ENCODE measurements at places on chromosomes 4 and X.

DNA sequence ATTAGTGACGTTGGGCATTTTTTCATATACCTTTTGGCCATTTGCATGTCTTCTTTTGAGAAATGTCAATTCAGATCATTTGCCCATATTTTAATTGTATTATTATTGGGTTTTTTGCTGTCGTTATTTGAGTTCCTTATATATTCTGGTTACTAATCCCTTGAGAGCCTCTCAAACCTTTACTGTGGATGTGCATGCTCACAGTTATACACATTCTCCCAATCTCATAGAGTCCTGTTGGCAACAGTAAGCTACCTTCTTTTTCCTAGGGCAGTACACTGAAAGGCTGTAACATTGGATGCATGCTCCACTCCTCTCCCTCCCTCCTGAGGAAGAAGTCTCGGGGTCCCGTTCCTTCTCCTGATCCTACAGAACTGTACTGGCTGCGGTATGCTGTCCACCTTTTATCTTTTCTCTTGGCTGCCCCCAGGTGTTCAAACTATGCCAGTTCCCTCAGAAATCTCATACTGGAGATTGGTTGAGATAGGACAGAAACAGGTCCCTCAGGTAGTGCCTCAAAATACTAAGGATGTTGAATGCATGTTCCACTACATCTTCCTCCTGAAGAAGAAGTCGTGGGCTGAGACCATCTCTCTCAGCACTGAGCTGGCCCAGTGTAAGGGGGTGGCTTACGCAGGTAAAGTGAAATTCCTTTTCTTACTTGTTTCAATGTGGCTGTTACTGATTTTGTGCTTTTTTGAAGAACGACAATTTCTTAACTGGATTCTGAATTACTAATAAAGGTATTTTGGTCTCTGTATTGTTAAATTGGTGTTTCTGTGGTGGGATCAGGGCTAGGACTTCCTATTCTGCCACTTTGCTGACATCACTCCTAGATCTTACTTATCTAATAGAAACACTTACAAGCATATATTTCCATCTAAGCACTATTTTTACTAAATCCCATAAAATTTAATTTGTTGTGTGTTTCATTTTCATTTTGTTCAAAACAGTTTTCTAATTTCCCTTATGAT is 145.4 kb upstream of the HUWE1 start:
- DNase-seq = peak; percentile 56

- DNase-seq = no peak
Observed at GRCh38 chr4:127686658-127687057, 43.5 kb upstream of the SLC25A31 start.

DNA sequence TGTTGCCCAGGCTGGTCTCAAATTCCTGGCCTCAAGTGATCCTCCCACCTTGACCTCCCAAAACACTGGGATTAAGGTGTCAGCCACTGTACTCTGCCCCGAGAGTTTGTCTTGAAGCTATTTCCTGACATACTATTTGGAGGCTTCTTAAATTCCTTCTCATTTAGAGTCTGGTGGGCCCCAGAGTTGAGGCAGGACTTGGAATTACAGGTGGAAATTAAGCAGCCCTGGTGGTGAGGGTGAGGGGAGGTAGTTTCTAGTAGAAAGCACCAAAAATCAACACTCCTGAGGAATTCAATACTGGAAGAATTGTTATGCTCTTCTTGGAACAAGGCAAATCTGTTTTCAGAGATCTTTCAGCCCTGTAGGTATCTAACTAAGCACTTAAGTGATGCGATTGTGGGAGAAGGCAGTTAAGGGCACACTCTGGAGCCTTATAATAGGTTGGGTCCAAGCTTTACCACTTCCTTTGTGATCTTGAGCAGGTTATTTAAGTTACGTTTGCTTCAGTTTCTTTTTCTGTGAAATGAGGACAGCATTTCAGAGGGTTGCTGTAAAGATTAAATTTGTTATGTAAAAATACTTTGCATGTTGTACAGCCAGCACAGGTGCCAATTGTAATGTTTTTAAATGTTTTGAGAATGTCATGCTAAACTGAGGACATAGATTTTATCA is 200.7 kb downstream of the SOWAHB start:
- no peak for DNase-seq

DNA sequence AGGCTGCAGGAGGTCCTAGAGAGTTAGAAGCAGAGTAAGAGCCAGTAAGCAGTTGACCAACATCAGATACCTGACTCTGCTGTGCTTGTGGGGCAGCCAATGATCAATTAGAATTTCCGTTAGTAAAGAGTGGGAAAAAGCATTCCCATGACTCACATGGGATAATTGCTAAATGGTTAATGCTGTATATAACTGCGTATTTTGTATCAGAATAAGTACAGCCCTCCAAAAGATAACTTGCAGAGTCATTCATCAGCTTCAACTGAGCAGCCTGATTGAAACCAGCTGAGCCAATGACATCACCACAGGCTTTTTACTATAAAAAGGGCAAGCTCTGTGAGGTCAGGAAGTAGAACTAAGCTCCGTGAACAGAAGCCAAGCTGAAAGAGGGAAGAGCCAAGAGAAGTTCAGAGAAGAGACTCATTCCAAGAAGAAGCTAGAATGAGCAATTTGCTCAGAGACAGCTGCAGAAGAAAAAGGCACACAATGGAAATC is 67.9 kb downstream of the PPP3CA start:
- no peak for DNase-seq

DNA sequence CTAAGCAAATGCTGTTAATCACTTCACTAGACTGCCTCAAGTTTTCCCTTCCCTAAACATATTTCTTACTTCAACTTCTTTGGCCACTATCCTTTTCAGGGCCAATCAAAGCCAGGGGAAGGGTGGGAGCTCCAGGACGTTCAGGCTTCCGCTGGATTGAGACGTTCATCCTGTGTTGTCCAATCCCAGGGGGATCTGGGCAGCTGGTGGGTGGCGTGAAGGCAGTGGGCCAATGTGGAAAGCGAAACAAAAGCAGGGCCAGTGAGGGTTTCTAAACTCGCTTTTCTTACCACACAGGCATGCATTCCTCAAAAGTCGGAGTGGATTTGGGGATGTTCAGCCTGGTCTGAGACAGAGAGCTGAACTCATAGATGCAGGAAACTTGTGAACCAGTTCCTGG is 7.6 kb downstream of the CXCL13 start:
- no peak for DNase-seq

DNA sequence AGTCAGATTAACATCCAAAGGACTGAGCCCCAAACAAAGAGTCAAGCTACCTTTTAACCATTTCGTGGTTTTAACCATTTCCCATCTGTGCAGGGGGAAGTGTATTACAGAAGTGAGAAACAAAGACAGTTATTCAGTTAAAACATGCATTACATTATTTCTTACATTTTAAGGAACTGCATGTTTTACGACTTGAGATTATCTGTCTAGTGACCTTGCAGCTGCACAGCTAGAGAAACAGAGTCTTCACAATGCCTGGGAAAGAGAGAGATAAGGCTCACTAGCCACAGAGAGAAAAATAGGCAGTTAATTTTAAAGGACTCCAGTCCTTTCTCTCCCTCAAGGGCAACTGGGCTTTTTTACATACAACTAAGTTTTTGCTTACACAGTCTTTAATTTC is 48.7 kb upstream of the KLHL4 start:
- no peak for DNase-seq

GRCh38 chr4:69760455-69760854 is at the start of gene SULT1B1:
SULT1B1 (minus strand) TSS chr4:69760620; CDS start chr4:69755217, 5,403 bp downstream.
- DNase-seq = peak; percentile 64

- DNase-seq = no peak
Observed at GRCh38 chrX:7216981-7217587, 69.1 kb upstream of the PUDP start.

DNA sequence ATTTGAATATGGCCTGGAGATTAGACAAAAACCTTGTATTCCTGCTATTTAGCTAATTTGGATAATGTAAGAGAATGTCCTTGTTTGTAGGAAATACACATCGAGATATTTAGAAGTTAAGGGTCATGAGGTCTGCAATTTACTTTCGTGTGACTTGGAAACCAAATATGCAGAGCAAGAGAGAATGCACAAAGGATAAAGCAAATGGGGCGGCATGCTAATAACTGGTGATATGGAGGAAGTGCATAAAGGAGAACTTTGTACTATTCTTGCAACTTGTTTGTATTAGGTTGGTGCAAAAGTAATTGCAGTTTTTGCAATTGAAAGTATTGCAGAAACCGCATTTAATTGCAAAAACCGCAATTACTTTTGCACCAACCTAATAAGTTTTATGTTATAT is 7.2 kb upstream of the CXCR3 start:
- DNase-seq = no peak

GRCh38 chr4:151045907-151046306 is 30.8 kb upstream of the LRBA start:
- DNase-seq = no peak

DNA sequence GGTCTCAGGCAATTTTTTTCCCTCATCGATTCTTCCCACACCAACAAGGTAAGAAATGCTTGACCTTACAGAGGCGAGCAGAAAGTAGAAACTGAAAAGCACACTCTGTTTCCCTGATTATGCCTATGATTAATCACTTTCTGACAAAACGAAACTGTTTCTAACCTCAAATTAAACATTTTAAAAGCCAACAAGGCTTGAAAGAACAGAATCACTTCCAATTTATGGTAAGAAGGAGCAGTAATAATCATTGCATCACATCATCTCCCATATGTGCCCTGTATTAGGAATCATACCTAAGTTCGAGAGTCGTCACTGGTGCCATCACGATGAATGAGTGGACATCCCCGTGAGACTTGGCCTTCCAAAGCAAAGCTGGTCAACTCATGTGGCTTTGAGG is 12.5 kb upstream of the CXCL13 start:
- no peak for DNase-seq

DNA sequence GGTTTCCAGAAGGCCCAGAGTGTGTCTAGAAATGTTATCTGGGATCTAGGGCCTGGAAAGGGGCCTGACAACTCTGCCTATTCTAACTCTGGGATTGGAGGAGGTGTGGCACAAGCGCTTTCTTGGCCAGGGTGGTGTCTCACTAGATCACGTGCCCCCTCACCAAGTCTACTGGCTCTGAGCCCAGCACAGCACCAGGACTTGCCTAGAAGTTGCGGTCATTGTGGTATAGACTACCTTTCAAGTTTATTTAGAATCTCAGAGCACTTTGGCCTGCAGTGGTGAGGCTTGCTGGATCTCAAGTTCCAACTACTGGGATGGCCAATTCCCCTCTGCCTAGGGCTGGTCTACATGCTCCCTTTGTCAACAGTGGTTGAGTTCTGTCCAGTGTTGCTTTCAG is 223.3 kb upstream of the MAGEB2 start:
- DNase-seq = no peak

- no peak for DNase-seq
Observed at GRCh38 chr4:78749972-78750727, 26.0 kb upstream of the BMP2K start.

DNA sequence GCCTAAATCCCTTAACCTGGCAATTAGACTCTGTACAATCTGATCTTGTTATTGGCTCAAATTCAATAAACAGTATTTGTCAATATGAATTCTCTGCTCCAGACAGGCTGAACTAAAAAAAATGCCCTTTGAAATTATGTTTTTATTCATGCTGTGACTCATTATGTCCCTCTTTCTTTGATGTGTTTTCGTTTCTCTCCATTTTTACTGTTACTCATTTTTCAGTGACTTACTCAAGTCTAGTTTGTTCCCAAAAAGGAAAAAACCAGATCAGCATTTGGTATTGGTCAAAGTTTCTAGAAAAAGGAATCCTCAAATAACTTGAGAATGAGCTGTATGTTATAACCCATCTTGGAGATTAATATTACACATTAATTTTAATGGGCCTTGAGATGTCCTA is 40.4 kb downstream of the UNC5C start:
- DNase-seq = no peak

GRCh38 chrX:147884958-147885357 is 26.8 kb upstream of the FMR1 start:
- DNase-seq = no peak

DNA sequence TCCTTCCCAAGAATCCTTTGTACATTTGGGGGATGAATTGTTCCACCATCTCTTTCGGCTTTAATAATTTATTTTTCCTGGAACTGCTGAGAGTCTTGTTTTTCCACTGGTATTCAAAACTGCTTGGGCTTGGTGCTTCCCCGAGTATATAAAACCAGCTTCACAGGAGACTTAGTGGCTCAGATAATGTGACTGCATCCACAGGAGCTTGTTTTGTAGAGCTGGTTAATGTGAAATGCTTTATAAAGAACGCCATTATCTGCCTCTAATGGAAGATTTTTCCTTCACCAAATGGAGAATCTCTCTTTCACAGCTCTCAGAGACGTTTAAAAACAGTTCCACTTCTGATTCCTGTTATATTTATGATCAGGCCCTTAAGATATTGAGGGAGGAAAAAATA is 935.5 kb downstream of the RAB28 start:
- DNase-seq = no peak

DNA sequence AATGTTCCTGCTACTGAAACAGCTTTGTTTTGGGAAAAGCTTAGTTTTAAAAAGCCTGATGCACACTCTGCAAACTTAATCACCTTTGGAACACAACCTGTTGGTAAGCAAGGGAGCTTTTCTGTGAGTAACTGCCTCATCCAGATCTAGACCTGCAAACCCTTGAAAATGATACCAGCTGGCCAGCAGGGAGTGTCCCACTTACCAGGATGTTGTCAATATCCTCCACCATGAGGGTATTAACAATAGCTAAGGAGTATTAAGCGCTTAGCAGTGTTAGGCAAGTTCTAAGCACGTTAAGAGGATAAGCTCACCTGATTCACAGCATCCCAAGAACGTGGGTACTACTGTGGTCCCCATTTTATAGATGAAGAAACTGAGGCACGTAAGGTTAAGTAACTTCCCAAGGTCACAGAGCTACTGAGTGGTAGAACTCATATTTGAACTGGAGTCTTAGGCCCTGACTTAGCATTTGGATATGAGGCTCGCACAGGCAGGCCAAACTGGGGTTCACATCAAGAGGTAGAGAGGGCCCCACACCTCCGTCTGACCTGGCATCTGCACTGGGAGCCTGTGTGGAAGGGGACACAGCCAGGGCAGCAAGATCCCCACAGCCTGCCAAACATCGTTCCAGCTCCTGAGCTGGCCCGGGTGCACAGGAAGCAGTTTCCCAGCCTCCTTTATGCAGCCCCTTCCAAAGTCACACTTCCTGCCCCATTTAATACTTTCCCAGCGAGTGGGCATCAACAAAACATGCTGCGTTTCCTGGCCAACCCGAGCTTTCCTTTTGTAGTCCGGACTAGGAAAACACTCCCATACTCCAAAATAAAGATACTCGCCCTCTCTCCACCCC is 32.7 kb downstream of the IRF2 start:
- no peak for DNase-seq

DNA sequence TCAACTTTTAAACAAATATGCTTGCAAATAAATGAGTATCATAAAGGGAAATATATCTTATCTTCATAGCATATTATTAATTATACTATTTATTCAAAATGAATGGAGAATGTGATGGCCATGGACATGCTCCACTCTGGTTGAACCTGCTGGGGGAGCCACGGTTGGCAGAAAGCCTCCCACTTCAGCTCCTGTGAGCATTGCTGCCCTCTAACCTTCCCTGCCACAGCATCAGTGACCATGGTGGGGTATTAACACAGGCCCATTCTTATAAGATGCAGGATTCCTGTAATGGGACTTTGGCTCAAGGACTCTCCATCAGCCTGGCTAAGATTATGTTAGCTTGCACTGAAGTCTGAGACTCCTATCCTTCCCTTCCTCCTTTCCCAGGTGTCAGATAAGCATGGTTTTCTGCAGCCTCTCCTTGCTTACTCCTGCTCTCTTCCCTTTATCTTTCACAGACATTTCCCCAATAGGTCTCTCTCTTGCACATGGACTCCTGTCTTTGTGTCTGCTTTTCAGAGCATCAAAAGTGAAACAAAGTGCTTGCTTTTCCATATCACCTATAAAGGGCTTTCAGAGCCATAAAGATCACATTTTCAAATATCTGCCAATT is 4.9 kb upstream of the ABRAXAS1 start:
- DNase-seq = no peak

All from CD4-positive, alpha-beta T cell treated with Interleukin-15 for 4 hours (primary cell).